ENCODE measurements at places on chromosomes 16 and 17. TPM values are rescaled to one million over a fixed set of nuclear protein-coding genes. Genes with fewer than 3 reads are reported as not detected.

Gene HBQ1
- not detected for total RNA-seq

Gene GLYR1
- total RNA-seq = 40.2 TPM

Gene KRTAP4-4
- total RNA-seq = not detected

Gene TEX19
- total RNA-seq = 0.98 TPM

Gene CDRT15
- total RNA-seq = not detected

Gene RBBP6
- total RNA-seq = 21.6 TPM

Gene CDH3
- 1.2 TPM for total RNA-seq

Gene PIRT
- not detected for total RNA-seq

Gene SEPHS2
- total RNA-seq = 20.9 TPM

Gene PRSS36
- total RNA-seq = 0.98 TPM

Gene CCL4L2
- total RNA-seq = not detected

Gene CCDC154
- total RNA-seq = 2.1 TPM

Gene SLC13A5
- total RNA-seq = 0.19 TPM

Gene MGRN1
- total RNA-seq = 27.5 TPM

Gene VAT1L
- total RNA-seq = 2.3 TPM

Gene USB1
- 11.3 TPM for total RNA-seq

Gene KREMEN2
- 4.1 TPM for total RNA-seq

Gene RAPGEFL1
- total RNA-seq = 7.0 TPM
